Upper lobe of left lung (tissue), 6 donors: ENCODE measurements at places on chromosomes 16 and 17.

GRCh38 chr17:13827118-13827517 lies 225.4 kb upstream of the HS3ST3A1 start:
- DNase-seq: no peak

GRCh38 chr16:595942-596735 lies 6.3 kb downstream of the RAB40C start:
- DNase-seq: peak; percentile 70

- DNase-seq: no peak
Measured at GRCh38 chr17:75031972-75032719, 14.6 kb downstream of the ATP5PD start.

DNA sequence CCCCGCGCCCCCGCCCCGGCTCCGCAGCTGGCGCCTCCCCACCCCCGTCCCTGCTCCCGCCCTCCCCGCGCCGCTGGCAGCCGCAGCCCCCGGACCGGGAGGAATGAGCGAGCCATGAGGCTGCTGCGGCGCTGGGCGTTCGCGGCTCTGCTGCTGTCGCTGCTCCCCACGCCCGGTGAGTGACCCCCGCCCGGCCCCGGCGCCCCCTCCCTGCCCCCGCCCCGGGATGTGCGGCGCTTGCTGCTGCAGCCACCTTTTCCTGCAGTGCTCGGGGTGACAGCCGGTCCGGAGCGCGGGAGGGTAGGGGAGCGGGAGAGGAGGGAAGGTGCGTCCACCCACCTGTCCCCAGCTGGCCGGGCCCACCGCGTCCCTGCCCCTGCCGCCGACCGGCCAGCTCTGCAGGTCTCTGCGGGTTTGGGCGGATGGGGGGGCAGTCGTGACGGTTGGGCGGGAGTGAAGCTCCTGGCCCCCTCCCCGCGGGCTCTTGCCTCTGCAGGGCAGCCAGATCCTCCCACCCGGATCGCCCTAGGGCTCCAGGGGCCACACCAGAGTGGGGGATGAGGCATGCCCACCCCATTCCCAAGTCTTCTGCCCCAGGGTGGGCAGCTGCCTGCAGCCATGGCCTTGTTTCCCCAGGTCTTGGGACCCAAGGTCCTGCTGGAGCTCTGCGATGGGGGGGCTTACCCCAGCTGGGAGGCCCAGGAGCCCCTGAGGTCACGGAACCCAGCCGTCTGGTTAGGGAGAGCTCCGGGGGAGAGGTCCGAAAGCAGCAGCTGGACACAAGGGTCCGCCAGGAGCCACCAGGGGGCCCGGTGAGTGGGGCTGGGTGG lies 513 bp downstream of the ADAM11 start:
- no peak for DNase-seq

DNA sequence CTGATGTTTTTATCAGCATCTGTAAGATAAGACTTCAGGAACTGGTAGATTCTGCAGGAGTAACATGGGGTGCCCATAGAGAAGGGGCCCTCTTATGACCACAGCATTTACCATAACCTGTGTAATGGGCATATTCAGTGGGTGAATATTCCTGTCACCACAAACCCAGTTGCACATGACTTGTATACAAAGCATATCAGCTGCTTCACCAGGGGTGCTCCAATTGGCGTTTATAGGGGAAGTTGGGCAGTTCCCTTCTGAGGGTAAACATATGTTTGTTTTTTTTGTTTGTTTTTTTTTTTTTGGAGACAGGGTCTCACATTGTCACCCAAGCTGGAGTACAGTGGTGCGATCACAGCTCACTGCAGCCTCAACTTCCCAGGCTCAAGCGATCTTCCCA lies 11.5 kb upstream of the ZG16 start:
- DNase-seq: no peak

DNA sequence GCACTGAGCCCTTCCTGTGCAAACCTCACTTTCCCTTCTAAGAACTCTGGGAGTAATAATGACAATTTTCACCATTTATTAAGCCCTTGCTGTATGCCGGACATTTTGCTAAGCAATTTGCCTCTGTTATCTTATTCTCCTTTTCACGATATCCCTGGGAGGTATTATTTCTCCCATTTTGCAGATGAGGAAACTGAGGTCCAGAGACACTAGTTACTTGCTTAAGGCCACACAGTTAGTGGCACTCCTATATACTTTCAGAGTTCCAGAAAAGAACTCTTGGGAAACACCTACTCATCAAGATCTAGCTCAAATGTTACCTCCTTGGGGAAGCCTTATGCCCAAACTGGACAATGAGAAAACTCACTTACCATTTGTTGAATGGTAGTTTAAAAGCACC lies 4.8 kb upstream of the USP10 start:
- no peak for DNase-seq

GRCh38 chr17:66649818-66650543 lies 184.9 kb upstream of the CACNG5 start:
- DNase-seq: no peak

- no peak for DNase-seq
Measured at GRCh38 chr16:9922441-9922840, 259.8 kb downstream of the GRIN2A start.

DNA sequence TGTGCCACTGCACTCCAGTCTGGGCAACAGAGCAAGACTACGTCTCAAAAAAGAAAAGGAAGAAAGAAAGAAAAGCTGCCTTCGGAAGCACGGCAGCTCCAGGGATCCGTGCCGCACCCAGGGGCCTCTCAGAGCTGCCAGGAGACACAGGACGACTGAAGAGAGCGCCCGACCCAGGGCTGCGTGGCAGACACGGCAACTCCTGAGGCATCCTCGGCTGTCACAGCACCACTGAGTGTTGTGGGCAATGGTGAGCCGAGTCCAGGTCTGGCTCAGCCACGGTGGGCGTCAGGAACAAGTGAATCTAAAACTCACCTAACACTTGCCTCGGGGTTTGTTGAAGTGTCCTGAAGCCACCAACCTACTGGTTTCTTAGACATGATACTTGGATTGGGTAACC lies 28.8 kb downstream of the PDIA2 start:
- DNase-seq: no peak

DNA sequence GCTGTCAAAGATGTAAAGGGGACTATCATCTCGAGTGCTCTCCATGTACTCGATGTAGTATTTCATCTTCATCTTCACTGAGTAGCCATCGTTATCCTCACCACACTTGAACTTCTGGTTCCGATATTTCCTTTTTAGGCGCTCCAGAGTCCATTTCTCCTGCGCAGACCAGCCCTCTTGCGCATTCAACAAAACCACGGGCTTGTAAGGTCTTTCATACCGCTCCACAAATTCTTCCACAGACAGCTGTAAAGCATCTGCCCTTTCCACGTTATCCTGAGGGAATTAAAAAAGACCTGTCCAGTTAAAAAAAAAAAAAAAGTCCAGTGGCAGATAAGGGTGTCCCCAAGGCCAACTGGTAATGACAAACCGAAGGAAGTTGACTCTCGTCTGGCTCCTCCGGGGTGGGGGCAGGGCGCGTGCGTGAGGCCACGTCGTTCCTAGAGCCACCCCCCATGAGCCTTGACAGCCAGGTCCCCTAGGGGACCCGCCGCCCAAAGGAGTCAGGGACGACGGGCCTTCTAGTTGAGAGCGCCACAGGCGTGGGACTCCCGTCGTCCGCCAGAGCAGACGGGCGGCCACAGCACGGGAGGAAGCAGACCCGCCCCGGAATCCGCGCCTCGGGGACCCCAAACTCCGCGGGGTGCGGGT lies 701 bp downstream of the JMJD6 start:
- peak; percentile 88 for DNase-seq

DNA sequence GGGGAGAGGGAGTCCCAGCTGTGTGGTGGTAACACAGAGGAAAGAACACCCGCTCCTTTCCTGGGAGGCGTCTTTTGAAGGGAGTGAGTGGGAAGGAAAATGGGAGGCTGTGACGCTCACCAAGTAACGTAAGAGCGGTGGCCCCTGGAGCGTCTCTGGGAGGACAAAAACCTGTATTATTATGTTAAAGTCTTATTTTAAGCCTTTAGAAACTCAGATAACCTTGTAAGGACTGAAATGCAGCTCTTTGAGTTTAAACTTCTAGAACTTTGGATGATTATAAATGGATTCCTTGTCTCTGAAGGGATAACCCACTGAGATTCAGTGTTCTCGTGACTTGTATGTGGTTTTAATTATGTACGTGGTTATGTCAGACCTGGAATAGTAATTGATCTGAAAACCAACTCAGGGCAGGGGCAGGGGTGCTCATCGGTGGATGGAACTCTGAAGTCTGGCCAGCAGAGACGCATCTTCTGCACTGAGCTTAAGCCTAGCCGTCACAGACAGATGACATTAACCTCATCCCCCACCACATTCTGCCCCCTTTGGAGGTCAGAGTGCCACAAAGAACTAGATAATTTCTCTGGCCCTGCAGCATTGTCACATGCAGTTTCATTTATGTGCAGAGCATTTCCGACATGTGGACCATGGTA lies 41.8 kb upstream of the SLC12A3 start:
- no peak for DNase-seq
